ENCODE measurements at places on chromosomes 4 and X. TPM values are rescaled to one million over a fixed set of nuclear protein-coding genes. Genes with fewer than 3 reads are reported as not detected.

Gene ERAS
- total RNA-seq: not detected

Gene FRMPD4
- not detected for total RNA-seq

Gene GAGE12F
- not detected for total RNA-seq

Gene WDR17
- under 0.01 TPM for total RNA-seq

Gene CXCL11
- total RNA-seq: 0.44 TPM

Gene PDE6B
- total RNA-seq: 7.5 TPM

Gene FGF13
- total RNA-seq: 46.0 TPM

Gene TEX11
- not detected for total RNA-seq

Data from lung microvascular endothelial cell (primary cell).